ENCODE measurements at places on chromosomes 11 and 22.

- DNase-seq, result no peak
These were observed 8.2 kb downstream of the SPINDOC start for GRCh38 chr11:63821411-63821810.

- no peak for DNase-seq
These were observed 68.1 kb downstream of the PPP6R3 start for GRCh38 chr11:68528630-68529029.

DNA sequence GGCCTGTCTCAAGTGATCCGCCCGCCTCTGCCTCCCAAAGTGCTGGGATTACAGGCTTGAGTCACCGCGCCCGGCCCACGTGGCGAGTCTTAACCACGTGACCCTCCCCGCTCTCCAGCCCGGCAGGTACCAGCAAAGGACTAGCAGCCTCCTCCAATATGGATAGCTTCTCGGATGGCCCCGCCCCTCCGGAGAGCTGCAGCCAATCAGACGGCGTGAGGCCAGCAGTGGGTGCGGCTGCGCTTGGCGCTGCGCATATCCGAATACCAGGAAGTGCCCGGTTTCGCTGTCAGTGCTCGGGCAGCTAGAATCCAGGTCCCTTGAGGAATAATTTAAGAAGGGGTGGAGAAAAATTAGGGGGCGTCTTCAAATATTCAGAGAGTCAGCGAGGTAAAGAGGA is 14.7 kb upstream of the PISD start:
- peak; percentile 82 for DNase-seq

DNA sequence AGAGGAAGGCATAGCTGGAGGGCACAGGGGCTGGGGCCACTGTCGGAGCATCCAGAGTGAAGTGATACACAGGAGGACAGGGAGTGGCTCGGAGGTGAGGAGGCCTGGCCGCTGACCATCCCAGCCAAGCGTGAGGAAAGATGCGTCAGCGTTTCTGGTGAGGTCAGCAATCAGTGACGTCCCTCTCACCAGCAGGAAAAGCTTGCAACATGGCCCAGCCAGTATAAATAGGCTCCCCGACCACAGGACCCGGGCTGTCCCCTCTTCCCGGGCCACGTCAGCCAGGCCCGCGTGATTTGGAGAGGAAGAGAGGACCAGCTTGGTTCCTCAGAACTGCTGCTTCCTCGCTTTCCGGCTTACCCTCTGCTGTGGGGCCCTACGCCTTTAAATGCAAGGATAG is 4.2 kb upstream of the OSM start:
- no peak for DNase-seq

DNA sequence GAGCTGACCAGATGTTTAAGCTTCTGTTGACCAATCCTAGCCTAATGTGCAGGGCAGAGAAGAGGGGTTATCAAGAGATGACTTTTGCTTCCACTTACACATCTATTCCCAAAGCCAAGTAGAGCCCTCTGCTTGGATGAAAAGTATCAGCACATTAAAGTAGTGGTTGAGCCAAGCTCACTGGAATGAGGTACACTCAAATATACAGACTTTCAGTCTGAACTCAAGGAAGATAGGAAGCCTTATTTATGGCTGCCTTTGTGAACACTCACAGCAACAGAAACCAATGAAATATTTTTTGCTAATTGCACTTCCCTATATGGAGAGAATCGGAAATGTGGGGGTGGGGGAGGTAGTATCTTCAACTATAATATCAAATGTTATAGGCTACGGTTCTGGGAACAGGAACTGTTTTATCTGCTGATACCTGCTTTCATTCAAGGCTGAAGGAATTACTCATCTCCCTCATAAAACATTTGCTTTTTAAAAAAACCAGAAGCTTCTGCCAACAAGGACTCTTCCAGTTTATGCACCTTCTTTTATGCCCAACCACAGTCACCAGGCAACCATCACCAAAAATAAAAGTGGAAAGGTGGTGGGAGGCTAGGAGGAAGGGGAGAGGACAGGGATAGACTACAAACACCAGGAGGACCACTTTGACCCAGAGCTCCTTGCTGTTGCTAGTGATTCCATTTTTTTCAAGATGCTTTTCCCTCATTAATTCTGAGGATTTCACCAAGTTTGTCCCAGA is 91.2 kb downstream of the CLPB start:
- DNase-seq, result no peak

DNA sequence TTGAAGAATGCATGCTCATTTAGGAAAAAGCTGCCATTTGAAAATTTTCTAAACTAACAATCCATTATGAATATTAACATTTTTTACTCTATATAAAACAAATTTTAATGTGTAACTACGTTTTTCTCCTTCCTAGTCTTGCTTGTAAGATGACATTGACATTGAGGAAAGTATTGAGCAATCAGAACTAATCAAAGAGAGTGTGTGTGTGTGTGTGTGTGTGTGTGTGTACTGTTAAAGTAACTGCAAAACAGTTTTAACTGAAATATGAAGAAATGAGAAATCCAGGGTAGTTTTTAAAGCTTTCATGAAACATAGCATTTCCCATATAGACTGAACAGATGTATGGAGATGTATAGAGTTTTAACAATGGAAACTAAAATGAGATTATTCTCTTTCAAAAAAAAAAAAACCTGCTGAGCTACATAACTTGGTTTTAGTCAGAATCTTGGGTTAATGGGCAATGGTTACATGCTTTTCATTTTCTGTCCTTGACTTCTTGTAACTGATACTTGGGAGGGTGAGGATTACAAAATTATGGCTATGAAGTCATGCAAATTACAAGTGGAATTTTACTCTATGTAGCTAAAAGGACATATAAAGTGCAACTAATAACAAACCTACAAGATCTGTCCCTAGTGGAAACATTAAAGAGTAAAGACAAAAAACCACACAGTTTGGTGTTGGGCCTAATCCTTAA is 2.0 kb downstream of the PDGFD start:
- DNase-seq, result no peak

GRCh38 chr11:70525006-70525405 is 126.7 kb downstream of the CTTN start:
- no peak for DNase-seq

DNA sequence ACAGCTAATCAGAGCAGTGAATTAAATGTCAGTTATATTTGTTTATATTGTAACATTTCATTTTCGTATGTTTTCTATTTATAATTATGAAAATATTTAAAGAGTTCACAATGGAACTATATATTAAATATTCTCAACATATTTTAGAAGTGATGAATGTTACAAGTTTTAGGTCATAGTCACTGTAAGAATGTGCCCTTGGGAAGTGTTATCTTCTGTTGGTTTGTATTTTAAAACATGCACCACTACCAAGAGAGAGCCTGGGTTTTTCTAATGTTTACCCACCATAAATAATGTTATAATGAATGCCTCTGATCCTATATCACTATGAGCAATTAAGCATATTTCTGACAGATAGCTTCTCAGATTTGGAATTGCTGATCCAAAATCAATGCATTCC is 171.0 kb downstream of the BCR start:
- no peak for DNase-seq

- no peak for DNase-seq
These were observed 108.1 kb downstream of the SOX6 start for GRCh38 chr11:16248248-16248647.

- DNase-seq, result no peak
These were observed 5.0 kb upstream of the MUC6 start for GRCh38 chr11:1041471-1041870.

DNA sequence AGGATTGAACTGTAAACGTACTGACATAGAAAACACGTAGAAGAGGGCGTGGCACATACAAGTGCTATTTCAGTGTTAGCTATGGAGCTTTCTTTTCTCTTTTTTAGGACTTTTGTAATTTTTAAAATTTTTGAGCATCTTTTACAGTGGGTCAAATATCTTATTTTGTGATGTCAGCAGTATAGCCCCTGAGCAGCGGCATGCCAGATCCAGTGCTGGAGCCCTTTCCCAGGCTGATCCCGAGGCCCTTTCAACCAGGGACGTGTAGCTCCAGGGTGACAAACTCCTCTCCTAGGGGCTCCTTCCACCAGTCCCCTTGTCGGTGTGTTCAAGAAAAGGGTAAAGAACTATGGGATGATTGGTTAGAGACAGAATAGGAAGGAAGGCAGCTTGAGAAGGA is 777.0 kb downstream of the NTM start:
- no peak for DNase-seq

- DNase-seq, result no peak
These were observed 4.0 kb downstream of the SLN start for GRCh38 chr11:107707807-107708206.

DNA sequence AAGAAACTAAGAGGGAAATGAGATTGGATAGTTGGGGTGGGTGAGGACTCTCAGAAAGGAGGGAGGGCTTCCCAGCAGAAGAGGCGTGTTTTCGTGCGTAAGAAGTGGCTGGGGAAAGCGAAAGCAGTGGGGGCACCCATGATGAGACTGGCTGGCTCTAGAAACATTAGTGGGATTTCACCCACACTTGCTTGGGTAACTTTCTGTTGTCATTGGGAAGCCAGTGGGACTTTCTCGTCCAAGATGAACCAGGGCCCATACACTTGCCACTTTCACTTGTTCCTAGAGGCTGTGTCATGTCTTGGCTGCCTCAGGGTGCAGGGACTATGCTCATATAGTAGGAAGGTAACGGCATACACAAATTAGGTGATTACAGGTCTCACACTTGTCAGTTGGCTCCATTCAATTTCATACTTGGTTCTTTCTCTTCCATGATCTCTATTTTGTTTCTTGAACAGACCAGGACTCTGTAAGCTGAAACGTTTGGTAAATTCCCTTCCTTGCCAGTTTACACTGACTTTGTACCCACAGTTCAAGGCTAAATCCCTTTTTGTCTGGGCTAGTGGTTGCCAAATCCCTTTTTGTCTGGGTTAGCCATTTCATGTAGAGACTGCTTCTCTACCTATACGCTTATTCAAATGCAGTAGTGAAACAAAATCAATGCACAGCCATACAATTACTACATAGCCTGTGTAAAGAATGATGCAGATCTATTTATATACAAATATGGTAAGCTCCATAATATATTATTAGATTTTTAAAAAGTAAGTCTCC is 42.0 kb upstream of the CXCR5 start:
- no peak for DNase-seq

GRCh38 chr22:36796552-36797175 is 20.2 kb downstream of the PVALB start:
- no peak for DNase-seq

GRCh38 chr11:120936356-120936755 is 87.5 kb upstream of the TBCEL start:
- no peak for DNase-seq

- no peak for DNase-seq
These were observed 3.8 kb downstream of the MOB2 start for GRCh38 chr11:1482581-1483444.

DNA sequence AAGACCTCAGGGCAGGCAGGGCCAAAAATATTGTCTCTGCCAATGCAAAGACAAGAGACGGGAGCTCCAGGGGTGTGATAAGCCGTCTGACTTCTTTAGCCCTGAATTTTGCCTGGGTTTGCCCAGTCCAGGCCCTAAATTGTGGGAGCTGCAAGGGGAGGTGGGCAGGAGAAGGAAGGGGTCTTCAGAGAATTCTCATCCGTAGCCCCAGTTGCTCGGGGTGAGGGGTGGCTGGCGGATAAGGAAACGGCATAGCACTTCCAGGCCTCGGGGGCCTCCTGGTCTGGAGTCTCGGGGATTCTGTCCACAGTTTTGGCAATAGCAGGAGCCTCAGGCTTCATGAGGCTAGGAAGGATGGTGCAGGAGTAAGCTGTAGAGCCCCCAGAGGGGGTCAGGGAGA is 7.4 kb downstream of the CD5 start:
- DNase-seq, result no peak

- no peak for DNase-seq
These were observed 8.9 kb upstream of the NLRP6 start for GRCh38 chr11:269146-269890.

DNA sequence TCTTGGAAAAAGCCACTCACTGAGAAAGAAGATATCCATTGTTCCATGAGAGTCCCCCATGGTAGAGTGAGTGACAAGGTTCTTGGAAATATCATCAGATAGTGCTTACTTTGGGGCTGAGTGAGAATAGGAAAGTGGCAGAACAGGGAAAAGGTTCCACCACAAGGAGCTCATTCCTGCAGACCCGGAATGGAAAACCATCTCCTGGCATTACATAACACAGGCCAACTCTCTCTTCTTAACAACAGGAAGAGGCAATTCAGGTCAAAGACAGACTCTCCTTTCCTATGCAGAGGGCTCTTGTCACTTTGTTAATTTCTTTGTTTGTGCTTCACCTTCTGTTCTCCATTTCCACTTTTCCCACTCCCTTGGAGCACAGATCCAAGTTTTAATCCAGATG is 259.7 kb downstream of the KIRREL3 start:
- no peak for DNase-seq

DNA sequence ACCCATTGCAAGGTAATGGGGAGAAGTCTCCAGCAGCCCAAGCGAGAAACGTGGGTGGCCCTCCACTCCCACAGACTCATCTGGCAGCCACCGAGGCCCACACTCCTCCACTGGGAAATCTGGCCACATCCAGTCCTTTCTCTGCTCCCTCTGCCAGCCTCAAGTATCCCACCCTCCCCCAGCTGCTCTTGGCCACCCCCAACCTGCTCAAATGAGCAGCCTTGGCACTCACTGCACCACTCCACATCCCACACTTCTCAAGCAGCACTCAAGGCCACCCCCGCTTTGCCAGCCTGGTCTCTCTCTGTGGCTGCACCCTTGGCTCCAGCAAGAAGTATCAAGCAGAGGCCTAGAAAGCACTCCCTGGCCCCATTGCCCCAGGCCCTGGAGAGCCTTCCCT is 28.2 kb downstream of the SLC22A12 start:
- DNase-seq, result no peak

Measured in stimulated activated CD8-positive, alpha-beta memory T cell treated with anti-CD3 and anti-CD28 coated beads, Interleukin-15, amount 100 ng/mL, for 1 hour (primary cell).